ENCODE measurements at places on chromosomes 1 and 21.

DNA sequence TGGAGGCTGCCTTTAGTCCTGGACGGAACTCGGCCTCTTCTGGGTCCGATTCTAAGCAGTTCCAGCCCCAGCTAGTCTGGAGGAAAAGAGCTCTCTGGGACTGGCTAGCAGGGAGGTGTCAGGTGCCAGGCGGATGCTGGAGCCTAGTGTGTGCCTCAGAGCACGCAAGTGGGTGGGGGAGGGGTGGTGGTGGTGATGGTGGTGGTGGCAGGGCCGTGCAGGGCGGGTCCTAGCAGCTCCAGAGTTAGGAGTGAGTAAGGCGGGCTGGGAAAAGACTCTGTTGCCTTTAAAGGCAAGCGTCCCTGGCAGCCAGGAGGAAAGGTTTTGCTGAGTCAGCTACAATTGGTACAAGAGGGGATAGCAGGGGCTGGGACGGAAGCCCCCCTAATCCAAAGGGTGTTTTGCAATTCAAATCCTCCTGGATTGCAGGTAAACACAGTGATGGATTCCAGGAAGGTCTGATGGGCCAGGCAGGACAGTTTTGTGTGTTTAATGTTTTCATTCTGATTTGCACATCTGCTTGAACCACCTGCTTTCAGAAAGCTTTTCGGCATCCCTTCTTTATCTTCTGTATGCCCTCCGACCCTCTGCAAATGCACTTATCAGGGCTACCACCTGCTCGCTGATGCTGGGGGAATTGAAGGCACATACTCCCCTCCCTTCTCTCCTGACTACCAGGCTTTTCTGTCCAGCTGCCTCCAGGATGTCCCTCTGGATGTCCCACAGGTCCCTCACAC, 4.1 kb upstream of the SLC2A1 start:
- no peak for DNase-seq

DNA sequence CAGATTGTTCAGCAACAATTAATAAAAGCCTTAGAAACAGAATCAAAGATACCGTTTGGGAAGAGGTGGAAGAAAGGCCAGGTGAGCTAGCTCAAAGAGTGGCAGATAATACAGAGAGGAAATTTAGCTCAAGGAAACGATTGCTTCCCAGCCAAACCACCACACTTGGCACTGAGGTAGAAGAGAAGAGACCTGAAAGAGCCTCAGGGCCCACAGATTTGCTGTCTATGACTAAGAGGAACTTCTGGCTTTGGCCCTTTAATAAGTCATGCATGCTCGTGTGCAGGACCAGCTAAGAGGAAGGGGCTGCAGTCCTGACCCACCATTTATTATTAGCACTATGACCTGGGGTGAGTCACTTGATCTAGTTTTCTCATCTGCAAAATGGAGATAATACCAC, 72.8 kb upstream of the BCL10 start:
- no peak for DNase-seq

GRCh38 chr1:119143706-119144105, 3.3 kb upstream of the WARS2 start:
- no peak for DNase-seq

DNA sequence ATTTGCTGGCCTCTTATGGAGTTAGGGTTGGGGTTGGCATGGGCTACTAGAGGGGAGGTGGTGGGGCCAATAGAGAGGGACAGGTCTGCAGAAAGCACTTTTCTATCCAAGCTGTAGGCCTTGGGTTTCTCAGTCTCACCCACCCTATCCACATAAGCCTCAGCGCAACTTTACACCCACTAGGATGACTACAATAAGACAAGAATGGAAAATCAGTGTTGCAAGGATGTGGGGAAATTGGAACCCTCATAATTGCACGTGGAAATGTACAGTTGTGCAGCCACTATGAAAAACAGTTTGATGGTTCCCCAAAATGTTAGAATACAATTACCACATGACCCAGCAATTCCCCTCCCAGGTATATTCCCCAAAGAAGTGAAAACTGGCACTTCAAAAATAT, 14.0 kb upstream of the GSTM4 start:
- no peak for DNase-seq

DNA sequence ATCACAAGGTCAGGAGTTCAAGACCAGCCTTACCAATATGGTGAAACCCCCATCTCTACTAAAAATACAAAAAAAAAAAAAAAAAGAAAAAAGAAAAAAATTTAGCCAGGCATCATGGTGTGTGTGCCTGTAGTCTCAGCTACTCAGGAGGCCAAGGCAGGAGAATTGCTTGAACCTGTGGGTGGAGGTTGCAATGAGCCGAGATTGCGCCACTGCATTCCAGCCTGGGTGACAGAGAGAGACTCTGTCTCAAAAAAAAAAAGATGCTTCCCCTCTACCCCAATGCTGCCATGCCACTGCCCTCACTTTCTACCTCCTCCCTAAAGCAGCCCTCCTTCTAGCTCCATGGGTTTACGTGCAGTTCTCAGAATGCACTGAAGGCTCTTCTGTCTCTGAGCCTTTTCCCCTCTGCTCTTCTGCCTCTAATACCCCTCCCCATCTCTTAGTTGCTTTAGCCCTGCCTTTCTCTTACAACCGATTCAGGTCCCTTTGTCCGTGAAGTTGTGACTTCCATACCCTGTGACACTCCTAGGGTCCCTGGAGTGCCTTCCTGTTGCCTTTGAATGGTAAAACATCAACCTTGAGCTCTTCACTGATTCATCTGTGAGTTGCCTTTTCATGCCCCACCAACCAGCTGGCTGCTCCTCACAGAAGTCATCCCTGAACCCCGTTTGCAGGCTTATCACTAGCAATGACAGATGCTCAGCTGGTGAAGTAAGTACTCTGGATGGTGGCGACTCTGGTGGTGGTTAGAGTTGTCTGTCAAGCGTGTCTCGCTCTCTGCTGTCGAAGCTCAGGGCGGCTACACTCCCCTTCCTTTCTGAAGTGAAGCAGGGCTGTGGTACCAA, 234.9 kb downstream of the RHOU start:
- DNase-seq = no peak

GRCh38 chr1:47231301-47232186, 481 bp downstream of the TAL1 start:
- no peak for DNase-seq

- no peak for DNase-seq
Observed at GRCh38 chr1:87718241-87718950, 389.7 kb downstream of the LMO4 start.

DNA sequence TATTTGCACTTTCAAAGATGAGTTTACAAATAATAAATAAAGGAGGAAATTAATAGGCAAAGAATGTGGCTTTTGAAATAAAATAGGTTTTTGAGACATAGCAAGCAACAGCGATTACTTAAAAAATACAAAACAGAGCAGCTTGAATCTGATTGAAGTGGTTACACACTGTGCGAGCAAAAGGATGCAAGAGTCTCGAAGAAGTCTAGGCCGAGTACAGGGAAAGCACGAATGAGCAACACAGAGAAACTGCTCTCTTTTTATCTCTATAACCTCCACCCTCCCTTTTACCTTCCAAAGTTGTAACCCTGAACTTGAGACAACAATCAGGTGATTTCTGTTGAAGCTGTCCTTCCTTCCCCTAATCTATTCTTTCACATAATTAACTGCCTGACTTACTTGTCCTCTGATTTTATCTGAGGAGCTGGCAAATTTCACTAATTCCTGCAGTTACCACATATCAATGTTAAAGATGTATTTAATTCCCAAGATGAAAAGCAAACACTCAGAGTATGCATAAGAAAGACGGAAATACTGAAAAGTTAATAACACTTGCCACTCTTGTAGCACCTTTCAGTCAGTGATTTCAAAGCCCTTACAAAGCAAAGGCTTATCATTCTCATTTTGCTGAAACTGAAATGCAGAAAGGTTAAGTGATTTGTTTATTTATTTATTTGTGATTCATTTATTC, 1030.1 kb downstream of the ADGRL2 start:
- no peak for DNase-seq

GRCh38 chr21:24046829-24047443, 1560.3 kb downstream of the MRPL39 start:
- DNase-seq = no peak

DNA sequence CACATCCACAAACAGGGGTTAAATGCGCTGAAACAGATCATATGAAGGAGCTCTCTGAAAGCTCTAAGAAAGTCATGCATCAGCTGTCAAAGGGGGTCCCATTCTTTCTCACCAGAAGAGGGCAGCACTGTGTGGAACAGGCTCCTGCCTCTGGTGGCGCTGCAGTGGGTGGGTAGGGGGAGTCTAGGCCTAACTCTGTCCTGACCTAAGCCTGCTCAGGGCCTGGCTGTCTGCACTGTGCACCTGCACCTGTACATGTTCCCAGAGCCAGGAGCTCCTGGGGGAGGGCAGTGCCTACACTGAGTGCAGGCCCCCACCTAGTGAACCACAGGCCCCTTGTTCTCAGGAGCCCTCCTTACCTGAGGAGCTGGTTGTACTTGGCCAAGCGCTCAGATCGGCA, 16.0 kb downstream of the ENO1 start:
- DNase-seq = no peak

DNA sequence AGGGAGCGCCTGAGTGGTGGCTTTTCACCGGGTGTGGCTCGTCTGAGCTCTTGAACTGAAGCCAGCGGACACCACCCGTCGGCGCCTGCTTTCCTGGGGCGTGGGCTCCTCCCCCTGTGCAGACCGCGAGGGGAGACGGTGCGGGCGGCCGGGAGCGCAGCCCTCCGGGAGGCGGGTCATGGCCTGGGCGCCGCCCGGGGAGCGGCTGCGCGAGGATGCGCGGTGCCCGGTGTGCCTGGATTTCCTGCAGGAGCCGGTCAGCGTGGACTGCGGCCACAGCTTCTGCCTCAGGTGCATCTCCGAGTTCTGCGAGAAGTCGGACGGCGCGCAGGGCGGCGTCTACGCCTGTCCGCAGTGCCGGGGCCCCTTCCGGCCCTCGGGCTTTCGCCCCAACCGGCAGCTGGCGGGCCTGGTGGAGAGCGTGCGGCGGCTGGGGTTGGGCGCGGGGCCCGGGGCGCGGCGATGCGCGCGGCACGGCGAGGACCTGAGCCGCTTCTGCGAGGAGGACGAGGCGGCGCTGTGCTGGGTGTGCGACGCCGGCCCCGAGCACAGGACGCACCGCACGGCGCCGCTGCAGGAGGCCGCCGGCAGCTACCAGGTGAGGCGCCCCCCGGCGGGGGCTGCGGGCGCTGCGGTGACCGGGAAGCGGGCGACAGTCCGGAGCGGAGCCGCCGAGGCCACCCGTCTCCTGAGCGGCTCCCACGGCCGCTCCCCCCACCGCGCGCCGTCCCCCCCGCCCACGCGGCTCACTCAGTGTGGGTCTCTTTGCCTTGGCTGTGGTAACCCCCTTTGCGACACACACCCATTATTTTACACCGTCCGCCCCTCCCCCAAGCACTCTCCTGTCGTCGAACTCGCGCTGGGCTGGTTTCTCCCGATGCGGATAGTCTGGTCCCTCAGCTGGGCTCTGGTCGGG, at the start of gene TRIM58:
TRIM58 (plus strand) TSS at position 119 of the 916 bp plus-strand sequence; CDS start at position 179, 60 bp downstream.
- DNase-seq = no peak

DNA sequence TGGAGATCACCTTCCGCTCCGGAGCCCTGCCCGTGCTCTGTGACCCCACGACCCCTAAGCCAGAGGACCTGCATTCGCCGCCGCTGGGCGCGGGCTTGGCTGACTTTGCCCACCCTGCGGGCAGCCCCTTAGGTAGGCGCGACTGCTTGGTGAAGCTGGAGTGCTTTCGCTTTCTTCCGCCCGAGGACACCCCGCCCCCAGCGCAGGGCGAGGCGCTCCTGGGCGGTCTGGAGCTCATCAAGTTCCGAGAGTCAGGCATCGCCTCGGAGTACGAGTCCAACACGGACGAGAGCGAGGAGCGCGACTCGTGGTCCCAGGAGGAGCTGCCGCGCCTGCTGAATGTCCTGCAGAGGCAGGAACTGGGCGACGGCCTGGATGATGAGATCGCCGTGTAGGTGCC, 9.6 kb downstream of the SPATA46 start:
- DNase-seq = no peak

DNA sequence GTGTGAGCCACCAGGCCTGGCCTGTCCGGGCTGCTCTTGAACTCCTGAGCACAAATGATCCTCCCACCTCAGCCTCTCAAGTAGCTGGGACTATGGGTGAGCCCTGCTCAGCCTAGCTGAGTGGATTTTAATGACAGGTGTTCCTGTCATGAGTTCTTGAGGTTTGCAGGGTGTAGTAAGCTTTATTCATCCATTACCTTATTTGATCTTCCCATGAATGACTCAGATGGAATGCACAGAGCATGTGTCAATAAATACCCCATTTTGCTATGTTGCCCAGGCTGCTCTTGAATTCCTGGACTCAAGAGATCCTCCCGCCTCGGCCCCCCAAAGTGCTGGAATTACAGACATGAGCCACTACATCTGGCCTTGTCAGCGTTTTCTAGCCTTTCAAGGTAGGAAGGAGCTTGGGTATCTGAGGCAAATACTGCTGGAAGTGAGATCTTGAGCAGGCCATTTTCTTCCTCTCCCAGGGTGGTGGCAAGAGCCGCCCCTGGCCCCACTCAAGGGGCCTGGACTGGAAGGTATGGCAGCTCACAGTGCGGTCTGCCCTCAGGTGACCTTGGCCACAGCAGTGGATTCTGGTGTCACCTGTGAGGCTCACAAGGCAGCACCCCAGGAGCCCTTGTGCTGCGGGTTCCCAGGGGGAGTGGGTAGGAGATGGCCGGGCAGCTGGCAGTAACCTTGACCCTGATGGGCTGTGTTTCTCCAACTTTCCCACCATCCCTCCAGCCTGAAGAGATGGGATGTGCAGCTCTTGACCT, 20.0 kb downstream of the PIK3CD start:
- no peak for DNase-seq

DNA sequence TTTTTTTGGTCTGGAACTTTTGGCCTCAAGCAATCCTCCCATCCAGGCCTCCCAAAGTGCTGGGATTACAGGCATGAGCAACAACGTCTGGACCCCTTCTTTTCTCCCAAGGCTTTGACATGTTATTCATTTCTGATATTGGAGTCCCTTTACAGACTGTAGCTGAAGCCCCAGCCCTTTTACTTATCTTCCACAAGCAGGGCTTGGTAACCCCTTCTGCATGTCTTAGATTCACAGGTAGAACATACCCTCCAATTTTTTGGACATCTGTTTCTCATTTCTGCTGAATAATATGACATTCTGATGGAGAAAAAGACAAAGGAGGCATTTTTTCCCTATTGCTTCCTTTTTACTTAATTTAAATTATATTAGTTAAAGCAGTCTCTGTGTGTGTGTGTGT, 39.2 kb upstream of the RGS21 start:
- DNase-seq = no peak

- DNase-seq = no peak
Observed at GRCh38 chr1:227395426-227396028, 77.2 kb upstream of the CDC42BPA start.

- no peak for DNase-seq
Observed at GRCh38 chr1:40984066-40984465, 4.6 kb downstream of the CTPS1 start.

- DNase-seq = no peak
Observed at GRCh38 chr1:48794816-48795215, 18.1 kb upstream of the BEND5 start.
